ENCODE measurements at places on chromosomes 11 and 22.
A peak's percentile ranks its signal among the peaks of the same experiment; 100 is the strongest.

DNA sequence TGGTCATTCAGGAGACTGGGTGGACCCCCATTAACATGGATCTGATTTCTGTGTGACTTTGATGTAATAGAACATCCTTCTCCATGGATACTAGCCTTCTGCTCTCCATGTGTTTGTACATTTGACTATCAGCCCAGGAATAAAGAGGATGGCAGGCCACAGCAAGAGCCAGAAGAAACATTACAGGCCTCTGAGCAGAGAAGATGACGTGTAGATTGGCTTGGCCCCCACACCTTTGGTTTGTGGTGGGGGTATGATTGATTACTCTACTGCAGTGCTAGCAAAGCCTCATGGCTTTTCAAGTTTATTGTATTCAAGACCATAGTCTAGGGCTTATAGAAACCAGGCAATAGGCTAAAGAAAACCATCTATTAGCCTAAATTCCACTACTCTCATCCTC is 77.0 kb downstream of the GRAMD1B start:
- no peak for DNase-seq

DNA sequence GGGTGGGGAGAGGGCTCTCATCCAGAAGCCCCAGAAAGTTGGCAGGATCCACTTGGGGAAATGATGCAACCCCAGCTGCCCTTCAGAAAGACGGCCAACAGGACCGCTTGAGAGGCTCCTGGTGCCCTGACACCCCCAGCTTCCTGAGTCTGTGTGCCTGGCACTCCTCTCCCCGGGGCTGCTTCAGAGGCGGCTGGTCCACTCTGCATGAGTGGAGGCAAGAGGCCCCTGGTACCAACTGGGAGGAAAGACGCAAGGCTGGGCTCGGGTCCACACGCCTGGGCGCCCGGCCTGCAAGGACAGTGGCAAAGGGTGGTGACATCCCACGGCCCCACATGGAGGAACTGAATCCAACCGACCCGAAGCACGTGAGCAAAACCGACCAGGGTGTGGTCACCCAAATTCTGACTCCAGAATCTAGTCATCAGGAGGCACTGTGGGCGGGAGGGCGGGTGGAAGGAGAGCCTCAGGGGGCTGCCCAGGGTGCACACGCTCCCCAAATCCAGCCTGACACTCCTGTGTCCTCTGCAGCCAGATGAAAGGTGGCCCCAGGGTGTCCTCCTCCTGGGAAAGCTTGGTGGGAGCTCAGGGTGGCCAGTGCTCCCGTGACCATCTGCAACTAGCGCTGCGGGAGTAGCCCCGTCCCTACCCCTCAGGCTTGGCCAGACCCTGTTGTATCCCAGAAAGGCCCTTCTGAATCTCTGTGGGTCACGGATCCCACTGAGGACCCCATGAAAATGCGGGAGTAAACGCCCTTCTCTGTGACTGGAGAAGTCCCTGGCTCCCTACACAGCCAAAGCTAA is 3.7 kb downstream of the RNH1 start:
- DNase-seq: no peak

DNA sequence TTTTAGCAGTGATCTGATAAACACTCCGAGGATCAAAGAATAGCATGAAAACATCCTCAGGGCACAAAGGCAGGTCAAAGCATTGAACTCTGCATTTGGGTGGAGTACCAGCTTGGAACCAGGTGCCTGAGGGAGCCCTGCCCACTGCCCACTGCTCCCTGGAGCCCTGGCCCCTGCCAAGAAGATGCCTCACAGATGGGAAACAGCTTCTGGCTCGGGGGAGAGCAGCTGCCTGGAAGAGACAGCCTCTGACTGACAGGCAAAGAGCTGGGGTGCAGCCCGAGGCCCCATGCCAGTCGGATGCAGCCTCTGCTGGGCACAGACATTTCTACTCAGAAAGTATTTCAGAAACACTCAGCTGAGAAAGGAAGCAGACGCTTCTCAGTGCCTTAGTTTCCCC is 13.2 kb downstream of the LMO1 start:
- DNase-seq: peak; percentile 25

DNA sequence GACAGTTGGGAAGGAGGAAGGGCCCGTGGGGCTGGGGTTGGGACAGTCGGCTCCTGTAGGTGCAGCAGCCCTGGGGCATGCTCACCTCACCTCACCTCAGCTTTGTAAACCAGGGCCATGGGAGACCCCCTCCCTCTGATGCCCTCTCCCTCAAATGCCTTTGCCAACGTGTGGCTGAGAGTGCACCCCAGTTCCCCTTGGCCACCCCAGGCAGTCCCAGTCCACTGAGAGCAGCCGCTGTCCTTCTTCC is 4.2 kb upstream of the NEAT1 start:
- no peak for DNase-seq

DNA sequence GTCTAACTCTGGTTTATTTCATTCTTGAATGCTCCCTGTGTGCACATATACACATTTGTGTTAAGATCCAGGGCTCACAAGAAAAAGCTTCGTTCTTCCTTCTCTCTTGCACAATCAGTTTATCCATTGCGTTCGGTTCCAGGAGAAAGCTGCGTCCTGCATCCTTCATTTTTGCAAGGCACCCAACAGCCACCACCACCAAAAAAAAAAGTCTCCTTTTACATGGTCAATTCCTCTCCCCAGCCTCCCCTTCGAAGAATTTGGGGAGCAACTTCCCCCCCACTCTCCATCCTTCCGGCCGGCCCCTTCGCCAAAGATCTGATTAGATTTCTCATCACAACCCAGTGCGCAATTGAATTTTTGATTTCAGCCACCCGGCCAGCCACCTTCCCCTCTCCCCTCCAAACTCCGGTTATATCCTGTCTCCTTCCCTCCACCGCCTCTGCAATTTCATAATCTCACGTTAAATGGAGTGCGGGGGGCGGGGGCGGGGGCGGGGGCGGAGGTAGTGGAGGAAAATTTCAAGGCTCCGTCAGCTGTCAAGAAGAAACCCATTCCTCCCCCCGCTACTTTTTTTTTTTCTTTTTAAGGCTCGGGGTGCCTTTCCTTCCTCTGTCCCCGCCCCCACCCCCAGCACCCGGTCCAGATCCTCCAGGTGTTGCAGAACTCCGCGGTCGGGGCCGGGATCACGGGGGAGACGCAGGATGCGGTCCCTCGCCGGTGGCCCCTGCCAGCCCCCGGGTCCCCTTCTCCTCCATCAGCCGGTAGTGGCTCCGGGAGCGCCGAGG is 1166.5 kb downstream of the LRRC4C start:
- DNase-seq: peak; percentile 70

- peak; percentile 91 for DNase-seq
Observed at GRCh38 chr11:66289548-66290329, 796 bp upstream of the YIF1A start.

- no peak for DNase-seq
Observed at GRCh38 chr11:64670975-64671374, 52.0 kb downstream of the NRXN2 start.

DNA sequence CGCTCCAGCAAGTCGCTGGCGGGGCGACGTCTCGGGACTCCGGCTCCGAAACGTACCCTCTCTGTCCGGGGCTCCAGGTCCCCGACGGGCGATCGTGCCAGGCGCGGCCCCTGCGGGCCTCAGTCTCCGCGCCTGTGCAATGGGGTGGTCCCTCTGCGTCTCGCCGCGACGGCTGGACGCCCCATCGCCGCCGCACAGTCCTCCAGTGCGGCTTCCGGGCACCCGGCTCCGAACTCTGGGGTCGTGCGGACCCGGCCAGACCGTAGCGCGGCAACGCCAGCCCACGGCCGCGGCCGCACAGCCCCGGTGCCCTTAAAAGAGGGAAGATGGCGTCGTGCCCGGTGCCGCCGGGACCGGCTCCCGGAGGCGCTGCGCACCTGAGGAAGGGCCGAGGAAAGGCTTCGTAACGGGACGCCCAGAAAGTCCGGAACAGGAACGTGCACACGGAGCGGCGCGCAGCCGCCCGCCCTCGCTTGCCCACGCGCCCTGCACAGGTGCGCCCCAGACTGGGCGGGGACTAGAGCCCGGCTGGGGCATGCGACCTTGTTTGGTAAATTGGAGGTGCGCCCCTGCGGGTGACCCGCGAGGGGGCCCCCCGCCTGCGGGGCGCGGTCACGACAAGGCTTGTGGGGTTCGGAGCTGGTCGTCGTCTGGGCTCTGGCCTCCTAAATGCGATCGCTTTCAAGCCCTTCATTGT is 525 bp downstream of the BIK start:
- no peak for DNase-seq

- no peak for DNase-seq
Observed at GRCh38 chr11:94728966-94729751, 39.0 kb upstream of the AMOTL1 start.

DNA sequence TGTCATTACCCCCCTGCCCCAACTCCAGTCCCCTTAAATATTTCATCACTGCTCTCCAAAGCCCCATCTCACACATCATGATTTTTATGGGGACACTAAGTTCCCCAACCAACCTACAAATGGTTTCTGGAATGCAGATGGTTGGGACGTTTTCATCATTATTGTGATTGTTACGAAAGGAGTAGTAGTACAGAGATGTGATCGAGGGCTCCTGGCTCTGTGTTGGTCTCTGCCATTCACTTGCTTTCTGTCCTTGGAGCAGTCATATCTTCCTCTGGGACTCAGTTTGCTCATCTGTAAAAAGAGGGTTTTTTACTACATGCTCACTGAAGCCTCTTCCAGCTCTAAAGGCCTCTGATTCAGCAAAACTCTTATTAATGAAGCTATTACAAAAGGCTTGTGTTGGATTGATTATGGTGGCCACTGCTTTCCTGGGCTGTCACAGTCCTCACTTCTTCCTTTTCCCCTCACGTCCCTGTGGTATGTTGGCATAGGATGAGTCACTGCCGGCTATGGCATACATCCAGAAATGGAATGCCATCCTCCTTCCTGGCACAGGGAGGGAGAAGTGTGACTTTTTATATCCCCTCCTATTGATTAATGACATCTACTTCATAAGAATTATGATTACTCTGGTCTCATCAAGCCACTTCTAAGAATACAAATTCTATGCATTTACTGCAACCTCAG is 593.7 kb downstream of the METTL15 start:
- DNase-seq: no peak

DNA sequence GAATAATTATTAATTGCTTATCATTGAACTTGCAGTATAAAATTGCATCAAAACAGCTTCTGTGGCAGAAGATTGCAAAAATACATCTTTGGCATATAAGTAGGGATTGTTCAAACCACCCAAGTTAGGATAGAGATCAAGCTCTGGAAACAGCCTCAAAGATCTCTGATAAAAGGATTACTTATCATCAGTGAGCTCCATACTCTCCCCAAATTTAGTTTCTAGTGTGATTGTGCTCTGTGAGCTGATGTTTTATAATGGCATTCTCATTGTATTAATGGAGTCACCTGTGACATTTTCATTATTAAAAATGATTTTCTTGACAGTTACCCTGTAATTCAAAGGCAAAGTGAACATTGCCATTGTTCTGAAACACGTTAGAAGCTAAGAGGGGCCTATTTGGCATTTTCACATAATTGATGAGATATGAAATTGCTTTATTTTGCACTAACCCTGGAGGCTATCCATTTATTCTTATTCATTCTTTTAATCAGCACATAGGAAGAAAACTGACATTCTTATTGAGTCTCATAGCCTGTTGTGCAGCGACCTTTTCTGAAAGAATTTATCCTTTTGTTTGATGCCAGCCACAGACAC is 626.3 kb upstream of the ANO5 start:
- DNase-seq: no peak

- no peak for DNase-seq
Observed at GRCh38 chr11:64044730-64045393, 9.1 kb downstream of the FLRT1 start.

DNA sequence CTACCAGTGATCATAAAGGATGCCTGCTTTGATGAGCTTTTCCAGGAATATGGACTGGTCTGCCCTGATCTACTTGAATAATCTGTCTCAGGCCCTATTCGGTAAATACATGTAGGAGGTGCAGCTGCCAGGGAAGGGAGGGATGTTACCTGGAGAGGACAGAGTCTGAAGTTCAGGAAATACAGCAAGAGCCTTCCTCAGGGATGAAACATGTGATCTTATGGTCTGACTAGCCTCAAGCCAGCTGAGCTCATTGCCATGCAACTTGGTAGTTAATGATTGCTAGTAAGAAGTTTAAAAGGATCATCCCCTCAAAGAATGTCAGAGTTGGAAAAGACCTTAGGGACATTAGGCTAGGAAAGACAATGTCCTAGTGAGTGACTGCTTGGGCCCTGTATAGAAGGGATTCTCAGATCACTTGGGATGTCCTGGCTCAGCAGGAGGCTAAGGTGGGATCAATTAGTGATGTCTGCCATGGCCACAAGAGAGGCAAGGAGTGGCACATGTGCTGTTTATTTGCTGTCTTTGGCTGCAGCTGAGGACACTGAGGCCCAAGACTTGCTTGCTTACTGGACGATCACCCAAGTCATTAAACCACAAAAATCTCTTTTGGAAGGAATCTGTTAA is 18.5 kb downstream of the PTPRJ start:
- DNase-seq: no peak

- DNase-seq: peak; percentile 56
Observed at GRCh38 chr11:133508468-133508867, 23.8 kb downstream of the OPCML start.

DNA sequence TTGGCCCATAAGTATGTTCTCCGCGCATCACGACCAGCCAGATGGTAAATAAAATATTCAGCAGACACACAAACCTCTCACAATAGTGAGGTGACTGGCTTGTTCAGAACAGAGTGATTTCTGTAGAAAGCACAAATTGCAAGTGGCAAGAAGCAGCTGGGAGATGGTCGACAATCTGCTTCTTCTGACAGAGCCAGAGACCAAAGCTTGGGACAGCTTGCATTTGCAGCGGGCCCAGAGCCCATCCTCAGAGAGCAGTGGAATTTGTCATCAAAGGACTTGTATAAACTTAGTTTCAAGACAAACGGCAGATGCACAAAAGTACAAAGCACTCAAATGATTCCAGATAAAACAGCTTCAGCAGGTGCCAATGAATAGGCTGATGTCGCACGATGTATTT is 7.6 kb upstream of the GALNT18 start:
- DNase-seq: no peak

- DNase-seq: peak; percentile 65
Observed at GRCh38 chr22:34798605-34799004, 267.4 kb upstream of the ISX start.

- no peak for DNase-seq
Observed at GRCh38 chr22:32777987-32778386, 23.5 kb upstream of the TIMP3 start.

- no peak for DNase-seq
Observed at GRCh38 chr11:78981153-78981552, 406.5 kb upstream of the NARS2 start.

GRCh38 chr11:130464291-130464812 is 15.9 kb downstream of the ADAMTS15 start:
- DNase-seq: no peak

DNA sequence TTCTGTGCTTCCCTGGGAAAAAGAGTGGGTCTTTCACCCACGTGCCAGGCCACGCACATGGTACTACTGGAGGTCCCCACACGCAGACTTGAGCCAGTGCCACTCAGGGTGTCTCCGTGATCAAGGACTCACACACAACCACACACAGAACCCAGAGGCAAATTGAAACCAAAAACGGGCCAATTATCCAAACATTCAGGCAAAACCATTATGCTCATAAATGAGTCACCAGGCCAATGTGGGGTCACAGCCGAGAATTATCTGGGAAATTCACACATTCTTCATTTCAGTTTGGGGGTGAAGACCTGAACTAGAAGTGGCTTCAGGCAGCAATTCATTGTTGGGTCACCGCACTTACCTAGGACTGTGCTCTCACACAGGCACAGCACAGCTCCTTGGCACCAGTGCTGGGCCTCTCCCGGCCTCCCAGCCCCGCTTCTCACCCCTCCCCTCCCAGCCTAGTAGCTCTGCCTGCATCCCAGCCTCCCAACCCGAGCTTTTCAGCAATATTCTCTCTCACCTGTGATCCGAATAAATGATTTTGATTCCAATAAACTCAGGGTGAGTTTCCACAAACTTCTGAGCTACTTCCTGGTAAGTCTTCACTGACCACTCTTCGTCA is 28.0 kb downstream of the ADA2 start:
- no peak for DNase-seq

- DNase-seq: no peak
Observed at GRCh38 chr22:24541681-24542515, 13.0 kb downstream of the GUCD1 start.

All from right forelimb (tissue), 1 donor.